Naive thymus-derived CD4-positive, alpha-beta T cell (primary cell): ENCODE measurements at places on chromosomes 1 and 21. TPM values are rescaled to one million over a fixed set of nuclear protein-coding genes. Genes with fewer than 3 reads are reported as not detected.

Gene OLIG2
- not detected in 2 replicates for total RNA-seq

Gene FBLIM1
- total RNA-seq: 0.27 TPM

DNA sequence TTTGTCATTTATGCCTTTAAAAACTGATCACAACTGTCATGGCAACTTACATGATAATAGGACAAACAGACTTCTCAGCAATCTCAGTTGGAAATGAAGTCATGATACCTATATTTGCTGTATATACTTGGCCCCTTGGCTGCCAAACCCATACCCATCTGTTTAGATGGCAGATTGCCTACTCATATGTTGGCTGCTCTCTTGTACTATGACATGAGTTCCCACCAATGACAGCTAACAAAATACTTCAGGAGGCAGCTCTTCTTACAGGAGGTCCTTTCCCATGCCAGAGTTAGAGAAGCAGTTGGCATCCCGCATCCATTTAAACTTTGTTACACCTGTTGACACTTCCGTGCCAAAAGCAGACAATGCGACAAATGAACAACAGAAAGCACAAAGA, 603.1 kb upstream of the ADGRL2 start:
- DNase-seq: no peak

DNA sequence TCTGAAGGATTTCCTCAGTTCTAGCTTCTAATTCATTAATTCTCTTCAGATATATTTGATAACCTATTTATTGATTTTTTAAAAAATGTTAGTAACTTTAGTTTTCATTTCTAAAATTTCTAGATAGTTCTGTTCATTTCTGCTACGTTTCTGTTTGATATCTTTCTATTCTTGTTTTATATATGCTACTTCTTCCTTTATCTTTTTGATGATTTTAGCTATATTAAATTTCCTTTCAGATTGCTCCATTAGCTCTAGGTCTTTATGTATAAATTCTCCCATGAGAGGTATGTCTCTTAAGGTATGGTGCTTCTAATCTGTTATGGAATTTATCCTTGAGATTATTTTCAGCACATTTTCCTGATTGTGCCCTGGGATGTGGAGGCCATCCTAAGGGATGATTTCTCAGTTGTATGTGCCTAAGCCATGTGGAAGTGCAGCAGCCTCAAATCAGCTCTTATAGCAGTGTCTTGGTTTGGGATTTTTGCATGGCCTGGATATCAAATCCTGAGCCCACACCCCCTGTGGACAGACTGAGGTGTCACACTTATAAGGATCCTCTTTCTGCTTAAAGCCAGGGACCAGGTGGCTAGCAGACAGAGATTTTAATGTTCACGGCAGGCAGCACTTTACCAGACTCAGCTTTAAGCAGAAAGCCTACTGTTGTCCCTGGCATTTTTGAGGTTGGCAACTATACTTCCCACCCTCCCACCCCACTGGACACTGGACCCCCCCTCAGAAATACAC, 6.2 kb upstream of the KCNQ4 start:
- no peak for DNase-seq

- no peak for DNase-seq
These were observed 132.8 kb downstream of the FGGY start for GRCh38 chr1:59429656-59430055.
